Left renal cortex interstitium (tissue), 4 donors: ENCODE measurements at places on chromosomes 5 and 9. TPM values are rescaled to one million over a fixed set of nuclear protein-coding genes. Genes with fewer than 3 reads are reported as not detected.

CDC20B gene
- polyA plus RNA-seq: 0.95 TPM

RORB gene
- 0.21 TPM for polyA plus RNA-seq

LCN10 gene
- 2.0 TPM for polyA plus RNA-seq

TPD52L3 gene
- polyA plus RNA-seq: not detected

GLT6D1 gene
- not detected for polyA plus RNA-seq

ATP10B gene
- polyA plus RNA-seq: 0.69 TPM

LHX3 gene
- polyA plus RNA-seq: not detected

LCN15 gene
- polyA plus RNA-seq: 0.07 TPM

PCDHB13 gene
- 5.0 TPM for polyA plus RNA-seq

ADCY2 gene
- 5.2 TPM for polyA plus RNA-seq

OR1J4 gene
- polyA plus RNA-seq: not detected

FOXD4L6 gene
- 0.11 TPM for polyA plus RNA-seq

PCDHA12 gene
- 0.07 TPM for polyA plus RNA-seq

SH3GL2 gene
- polyA plus RNA-seq: 6.3 TPM

GFRA3 gene
- 4.9 TPM for polyA plus RNA-seq

TRIM14 gene
- polyA plus RNA-seq: 7.3 TPM

FREM1 gene
- polyA plus RNA-seq: 180 TPM

NOL8 gene
- polyA plus RNA-seq: 65.7 TPM

ENHO gene
- polyA plus RNA-seq: 2.8 TPM

CHSY3 gene
- 5.6 TPM for polyA plus RNA-seq

OTP gene
- polyA plus RNA-seq: 0.03 TPM

CER1 gene
- 2.3 TPM for polyA plus RNA-seq

MEGF10 gene
- polyA plus RNA-seq: 0.92 TPM

PCDHGC4 gene
- polyA plus RNA-seq: 2.8 TPM

SLC45A2 gene
- polyA plus RNA-seq: 0.38 TPM

CTXN3 gene
- polyA plus RNA-seq: not detected

IL31RA gene
- polyA plus RNA-seq: 0.12 TPM

FAM221B gene
- polyA plus RNA-seq: 0.22 TPM

CDHR2 gene
- polyA plus RNA-seq: 15.0 TPM
